Anterior cingulate cortex (tissue), 58 donors: ENCODE measurements at places on chromosomes 7 and 10.

DNA sequence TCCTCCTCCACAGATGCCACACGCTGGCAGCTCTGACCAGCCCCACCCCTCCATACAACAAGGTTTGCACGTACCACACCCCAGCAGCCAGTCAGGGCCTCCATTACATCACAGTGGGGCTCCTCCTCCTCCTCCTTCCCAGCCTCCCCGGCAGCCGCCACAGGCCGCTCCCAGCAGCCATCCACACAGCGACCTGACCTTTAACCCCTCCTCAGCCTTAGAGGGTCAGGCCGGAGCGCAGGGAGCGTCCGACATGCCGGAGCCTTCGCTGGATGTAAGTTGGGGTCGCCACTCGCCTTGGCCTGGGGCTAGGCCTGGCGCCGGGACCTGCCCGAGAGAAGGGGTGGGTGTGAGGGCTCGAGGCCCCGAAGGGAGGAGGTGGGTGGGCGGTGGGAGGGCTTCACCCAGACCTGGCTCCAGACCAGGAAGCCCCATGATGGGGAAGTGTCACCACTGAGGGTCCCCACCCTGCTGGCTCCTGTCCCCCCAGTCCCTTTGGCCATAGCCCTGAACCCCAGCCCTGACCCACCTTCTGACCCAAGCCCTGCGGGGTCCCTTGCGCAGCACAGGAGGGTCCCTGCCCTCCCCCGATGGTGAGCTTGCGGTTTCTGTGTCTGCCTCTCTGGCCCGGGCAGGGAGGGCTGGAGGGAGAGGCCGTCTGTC is 36.2 kb upstream of the PPIF start:
- DNase-seq: no peak

DNA sequence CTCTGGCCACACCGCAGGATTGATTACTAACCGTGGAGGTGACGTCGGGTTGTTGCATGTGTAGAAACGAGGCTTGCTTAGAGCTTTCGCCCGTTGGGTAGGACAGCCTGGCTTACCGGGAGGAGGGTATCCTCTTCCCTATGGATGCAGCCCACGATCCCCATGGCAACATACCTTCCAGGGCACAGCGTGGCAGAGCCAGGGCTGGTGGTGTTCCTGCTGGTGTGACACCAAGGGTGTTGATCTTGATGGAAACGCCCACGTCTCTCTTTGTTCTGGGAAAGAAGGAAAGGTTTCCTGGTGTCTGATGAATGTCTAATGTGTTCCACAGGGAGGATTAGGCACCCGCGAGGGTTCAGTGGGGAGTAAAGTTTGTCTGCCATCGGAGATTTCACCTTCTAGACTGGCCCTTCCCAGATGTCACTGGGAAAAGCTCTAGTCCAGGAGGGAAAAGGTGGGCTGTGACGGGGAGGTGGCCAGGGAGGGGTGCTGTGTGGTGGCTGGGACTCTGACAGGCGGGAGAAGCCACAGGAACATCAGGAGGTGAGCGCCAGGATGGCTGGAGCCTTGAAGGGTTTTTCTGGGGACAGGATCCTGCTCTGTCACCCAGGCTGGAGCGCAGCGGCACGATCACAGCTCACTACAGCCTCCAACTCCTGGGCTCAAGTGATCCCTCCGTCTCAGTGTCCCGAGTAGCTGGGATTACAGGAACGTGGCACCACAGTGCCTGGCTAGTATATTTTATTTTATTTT is 102.1 kb downstream of the CUX1 start:
- no peak for DNase-seq

GRCh38 chr7:18210788-18211187 is 183.1 kb upstream of the PRPS1L1 start:
- DNase-seq: no peak

- no peak for DNase-seq
These were observed 205.3 kb upstream of the HDAC9 start for GRCh38 chr7:18290223-18290622.

DNA sequence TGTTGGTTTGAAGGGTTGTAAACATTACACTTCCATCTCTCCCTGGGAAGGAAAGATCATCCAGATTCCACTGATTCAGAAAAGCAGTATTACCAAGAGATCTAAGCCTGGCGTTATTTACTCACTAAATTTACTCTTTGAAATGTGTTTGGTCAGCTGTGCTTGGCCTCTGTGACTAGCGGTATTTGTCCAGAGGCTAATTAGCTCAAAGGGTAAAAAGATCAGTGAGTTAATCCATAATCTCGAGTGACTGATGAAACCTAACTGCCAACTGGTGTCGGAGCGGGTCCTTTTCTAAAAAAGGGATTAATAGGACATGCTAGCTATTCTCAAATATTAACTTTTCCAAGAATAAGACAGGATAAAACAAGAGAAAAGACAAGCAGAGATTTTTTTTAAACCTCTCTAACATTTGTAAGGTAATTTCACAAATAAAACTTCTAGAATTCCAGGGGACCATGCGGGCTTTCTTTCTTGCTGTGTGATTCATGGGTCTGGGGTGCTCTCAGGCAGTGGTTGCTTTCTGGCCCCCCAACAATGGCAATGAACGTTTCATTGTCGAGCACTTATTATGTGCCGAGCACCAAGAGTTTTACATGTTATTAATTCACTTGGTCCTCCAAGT is 247.3 kb upstream of the AOAH start:
- DNase-seq: no peak

DNA sequence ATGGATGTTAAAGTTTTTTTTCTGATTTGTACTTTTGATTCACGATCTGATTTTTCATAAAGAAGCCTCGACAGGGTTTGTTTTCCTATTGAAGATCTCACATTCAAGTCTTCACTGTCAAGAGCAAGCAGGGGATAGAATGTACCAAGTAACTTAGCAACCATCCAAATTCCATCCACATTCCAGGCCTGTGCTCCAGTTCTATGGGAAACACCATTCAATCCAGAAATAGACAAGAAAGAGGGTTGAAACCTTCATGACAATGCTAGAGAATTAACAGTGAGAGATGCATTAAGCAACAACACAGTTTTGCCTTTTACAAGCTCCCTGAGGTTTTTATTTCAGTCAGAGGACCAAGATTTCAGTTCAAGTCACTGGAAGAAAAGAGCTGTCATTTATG is 300.2 kb downstream of the NEBL start:
- DNase-seq: no peak

- DNase-seq: no peak
These were observed 175.7 kb upstream of the PTN start for GRCh38 chr7:137519181-137519691.

DNA sequence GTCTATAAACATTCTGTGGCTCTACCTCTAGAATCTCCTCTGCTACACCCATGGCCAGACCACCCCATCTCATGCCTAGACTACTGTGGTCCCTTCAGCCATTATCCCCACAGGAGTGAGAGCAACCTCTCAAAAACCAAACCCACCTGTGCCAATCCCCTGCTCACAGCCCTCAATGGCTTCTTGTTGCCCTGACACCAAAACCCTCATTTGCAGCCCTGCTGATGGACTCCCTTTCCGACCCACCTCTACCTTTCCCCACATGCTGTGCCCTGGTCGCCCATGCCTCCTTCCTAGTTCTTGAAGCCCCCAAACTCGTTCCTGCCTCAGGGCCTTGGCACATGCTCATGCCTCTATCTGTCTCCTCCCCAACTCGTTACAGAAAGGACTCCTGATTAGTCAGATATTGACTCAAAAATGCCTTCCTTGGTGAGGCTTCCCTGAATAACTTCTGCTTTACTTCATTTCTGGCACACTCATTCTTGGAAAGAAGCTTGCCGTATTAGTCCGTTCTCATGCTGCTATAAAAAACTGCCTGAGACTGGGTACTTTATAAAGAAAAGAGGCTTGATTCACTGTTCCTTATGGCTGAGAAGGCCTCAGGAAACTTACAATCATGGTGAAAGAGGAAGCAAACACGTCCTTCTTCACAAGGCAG is 104.2 kb downstream of the TEX36 start:
- no peak for DNase-seq

DNA sequence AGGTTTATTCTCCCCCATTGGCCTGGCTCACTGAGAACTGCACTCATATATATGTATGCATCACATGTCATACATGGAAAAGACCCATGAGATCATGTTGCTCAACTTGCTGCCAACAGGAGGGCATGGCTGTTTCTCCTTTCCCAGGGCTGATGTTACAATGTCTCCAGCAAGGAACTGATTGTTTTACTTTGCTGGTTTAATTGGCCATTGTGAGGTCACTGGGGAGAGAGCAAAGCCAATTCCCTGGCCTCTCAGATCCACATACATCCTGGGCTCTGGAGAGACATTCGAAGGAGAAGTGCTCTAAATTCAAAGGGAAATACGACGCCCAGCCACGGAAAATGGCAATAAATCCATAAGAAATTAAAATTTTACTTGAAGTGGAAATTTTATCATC is 287.8 kb downstream of the WDR11 start:
- DNase-seq: no peak

DNA sequence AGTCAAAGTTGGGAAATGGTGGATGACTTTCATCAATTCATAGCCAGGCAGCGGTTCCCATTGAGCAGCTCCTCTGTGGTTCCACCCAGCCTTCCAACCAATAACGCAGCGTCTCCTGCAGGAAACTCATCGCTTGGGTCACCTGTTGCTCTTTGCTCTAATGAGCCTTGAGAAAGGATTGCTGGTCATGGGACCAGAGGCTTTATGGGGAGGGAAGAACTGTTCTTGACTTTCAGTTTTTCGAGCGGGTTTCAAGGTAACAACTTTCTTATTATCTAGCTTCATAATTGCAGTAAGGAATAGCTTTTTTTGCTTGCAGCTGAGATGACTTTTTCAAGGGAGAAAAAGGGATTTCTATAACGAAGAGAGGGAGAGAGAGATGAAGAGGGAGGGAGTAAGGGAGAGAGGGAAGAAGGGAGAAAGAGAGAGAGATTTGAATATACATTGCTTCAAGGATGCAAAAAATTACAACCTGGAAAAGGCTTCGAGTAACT is 405 bp upstream of the ENTPD1 start:
- no peak for DNase-seq

GRCh38 chr7:154858836-154859537 is 143.9 kb downstream of the PAXIP1 start:
- no peak for DNase-seq

- DNase-seq: peak; percentile 36
These were observed 30.6 kb upstream of the GALNTL5 start for GRCh38 chr7:151925446-151926335.

GRCh38 chr7:95398155-95398940 is 2.2 kb upstream of the PON3 start:
- DNase-seq: no peak

GRCh38 chr10:107589081-107589480 is 424.6 kb upstream of the SORCS1 start:
- no peak for DNase-seq

GRCh38 chr7:124688991-124689390 is 76.6 kb downstream of the GPR37 start:
- DNase-seq: no peak

DNA sequence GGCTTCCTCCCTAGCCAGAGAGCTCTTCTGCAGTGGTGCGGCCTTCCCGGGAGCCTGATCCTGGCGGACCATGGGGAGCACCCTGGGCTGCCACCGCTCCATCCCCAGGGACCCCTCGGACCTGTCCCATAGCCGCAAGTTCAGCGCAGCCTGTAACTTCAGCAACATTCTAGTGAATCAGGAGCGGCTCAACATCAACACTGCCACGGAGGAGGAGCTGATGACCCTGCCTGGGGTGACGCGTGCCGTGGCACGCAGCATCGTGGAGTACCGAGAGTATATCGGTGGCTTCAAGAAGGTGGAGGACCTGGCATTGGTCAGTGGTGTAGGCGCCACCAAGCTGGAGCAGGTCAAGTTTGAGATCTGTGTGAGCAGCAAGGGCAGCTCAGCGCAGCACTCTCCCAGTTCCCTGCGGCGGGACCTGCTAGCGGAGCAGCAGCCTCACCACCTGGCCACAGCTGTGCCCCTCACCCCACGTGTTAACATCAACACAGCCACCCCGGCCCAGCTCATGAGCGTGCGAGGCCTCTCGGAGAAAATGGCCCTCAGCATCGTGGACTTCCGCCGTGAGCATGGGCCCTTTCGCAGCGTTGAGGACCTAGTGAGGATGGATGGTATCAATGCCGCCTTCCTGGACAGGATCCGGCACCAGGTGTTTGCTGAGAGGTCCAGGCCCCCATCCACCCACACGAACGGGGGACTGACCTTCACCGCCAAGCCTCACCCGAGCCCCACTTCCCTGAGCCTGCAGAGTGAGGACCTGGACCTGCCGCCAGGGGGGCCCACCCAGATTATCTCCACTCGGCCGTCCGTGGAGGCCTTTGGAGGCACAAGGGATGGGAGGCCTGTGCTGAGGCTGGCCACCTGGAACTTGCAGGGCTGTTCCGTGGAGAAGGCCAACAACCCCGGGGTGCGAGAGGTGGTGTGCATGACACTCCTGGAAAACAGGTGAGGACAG is 1.5 kb downstream of the EEPD1 start:
- DNase-seq: no peak

GRCh38 chr10:1208366-1209311 is 152.5 kb downstream of the WDR37 start:
- DNase-seq: no peak

- DNase-seq: no peak
These were observed 15.1 kb downstream of the URGCP start for GRCh38 chr7:43891069-43891955.

DNA sequence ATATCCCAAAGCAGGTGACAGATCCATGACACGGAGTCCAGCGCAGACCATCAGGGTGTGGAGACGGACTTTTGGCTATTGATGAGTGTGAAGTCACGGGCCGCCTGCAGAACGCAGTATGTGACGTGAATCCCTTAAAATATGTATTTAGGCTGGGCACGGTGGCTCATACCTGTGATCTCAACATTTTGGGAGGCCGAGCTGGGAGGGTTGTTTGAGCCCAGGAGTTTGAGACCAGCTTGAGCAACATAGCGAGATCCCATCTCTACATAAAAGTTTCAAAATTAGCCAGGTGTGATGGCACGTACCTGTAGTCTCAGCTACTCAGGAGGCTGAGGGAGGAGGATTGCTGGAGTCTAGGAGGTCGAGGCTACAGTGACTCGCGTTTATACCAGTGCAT is 1.9 kb upstream of the AMZ1 start:
- DNase-seq: no peak

- DNase-seq: no peak
These were observed 23.6 kb upstream of the PWWP2B start for GRCh38 chr10:132373241-132373955.

DNA sequence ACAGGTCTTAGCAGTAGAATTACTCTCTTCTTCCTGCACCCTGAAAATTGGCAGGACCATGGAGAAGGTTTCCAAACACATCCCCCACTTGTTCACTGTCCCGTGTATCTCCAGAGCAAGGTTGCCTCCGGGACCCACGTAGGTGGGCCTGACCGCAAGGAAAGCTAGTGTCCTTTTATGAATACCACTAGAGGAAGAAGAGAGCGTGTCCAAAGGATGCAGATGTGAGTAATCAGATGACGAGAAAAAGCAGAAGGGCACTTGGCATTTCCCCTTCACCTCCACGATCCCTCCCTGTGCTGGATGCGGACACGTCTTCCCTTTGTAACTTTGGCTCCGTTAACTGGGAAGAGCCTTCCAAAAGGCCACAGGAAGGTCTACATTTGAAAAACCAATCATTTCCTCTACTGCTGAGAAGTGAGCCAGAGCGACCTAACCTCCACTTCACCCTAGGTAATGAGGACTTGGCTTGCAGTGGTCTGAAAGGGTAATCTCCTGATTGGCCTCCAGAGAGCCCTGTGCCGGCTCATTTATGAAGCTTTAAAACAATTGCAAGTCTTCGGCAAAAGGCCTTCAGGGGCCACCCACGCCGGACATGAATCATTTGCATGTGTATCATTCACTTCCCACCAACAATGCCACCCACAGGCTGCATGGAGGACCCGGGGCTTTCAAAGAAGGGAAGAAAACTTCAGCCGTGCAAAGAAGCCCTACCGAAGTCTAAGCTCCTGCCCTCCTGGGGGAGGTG is 55.4 kb downstream of the LYZL1 start:
- no peak for DNase-seq
